ENCODE measurements at places on chromosomes 2 and 18. TPM values are rescaled to one million over a fixed set of nuclear protein-coding genes. Genes with fewer than 3 reads are reported as not detected.

Gene IL36A
- not detected for total RNA-seq

Gene KIF1A
- 2.7 TPM for total RNA-seq

Gene ANTXR1
- 98.2 TPM for total RNA-seq

Gene KIAA2012
- total RNA-seq = not detected

Gene MYL12B
- total RNA-seq = 258 TPM

Gene C2orf76
- 6.3 TPM for total RNA-seq

Gene GATA6
- 27.4 TPM for total RNA-seq

Gene PLCL1
- total RNA-seq = 0.88 TPM

Gene RTKN
- total RNA-seq = 15.7 TPM

Gene LCT
- total RNA-seq = 0.08 TPM

Gene MFSD2B
- total RNA-seq = 0.13 TPM

Gene HRH4
- not detected for total RNA-seq

Gene PAX8
- total RNA-seq = 1.9 TPM

Gene ASB18
- not detected for total RNA-seq

Gene CCDC74B
- total RNA-seq = 5.4 TPM

Gene TAF4B
- 3.0 TPM for total RNA-seq

Gene TUBA4B
- total RNA-seq = not detected

Gene ALPP
- not detected for total RNA-seq

Gene OR6B2
- total RNA-seq = not detected

Gene STARD6
- total RNA-seq = not detected

All from epithelial cell of alveolus of lung (primary cell).